Bronchial epithelial cell (primary cell): ENCODE measurements at places on chromosomes 5 and 9.

DNA sequence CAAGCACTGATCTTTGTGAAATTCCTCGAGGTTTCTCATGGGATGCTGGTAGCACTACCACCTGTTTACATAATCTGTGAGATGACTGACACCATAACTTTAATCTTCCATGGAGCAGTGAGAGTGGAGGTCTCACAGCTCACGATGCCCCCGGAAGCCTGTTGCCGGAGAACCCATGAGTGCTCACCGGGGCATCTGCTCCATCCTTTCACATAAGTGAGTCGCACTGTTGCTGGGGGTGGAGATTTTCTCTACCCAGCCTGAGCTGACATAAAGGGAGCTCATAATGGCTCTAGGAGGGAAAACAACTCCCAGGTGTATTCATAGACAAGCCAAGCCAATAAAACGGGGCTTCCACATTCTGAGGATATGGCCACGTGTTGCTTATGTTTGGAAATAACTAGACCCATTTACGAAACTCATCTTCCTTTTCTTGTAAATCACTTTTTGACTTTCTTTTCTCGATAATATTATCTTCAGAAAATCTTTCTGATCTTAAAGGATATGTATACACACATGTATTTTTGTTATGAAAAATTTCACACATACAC, 11.2 kb upstream of the GFPT2 start:
- DNase-seq: no peak

DNA sequence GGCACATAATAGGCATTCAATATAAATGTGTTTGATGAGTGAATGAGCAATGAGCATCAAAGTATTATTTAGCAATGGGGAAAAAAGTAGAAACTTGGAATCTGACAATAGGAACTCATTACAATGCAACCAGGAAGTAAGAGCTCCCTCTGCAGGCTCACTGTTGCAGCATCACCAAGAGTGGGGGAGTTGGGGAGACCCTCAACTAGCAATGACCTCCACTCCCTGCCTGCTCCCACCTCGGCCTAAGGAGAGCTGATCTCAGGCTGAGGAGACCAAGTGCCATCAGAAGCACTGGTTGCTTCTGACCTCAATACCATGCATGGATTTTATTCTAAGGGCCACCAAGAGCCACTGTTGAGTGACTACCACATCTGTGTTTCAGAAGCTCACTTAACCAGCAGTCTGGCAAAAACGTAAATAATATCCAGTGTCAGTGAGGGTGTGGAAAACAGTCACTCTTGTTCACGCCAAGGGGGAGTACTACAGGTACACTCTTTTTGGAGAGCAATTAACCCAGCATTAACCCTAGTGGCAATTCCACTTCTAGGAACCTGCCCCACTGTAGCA, 8.0 kb downstream of the VDAC1 start:
- no peak for DNase-seq

- no peak for DNase-seq
These were observed 24.7 kb downstream of the ZDHHC11B start for GRCh38 chr5:759781-760362.

- no peak for DNase-seq
These were observed 508.8 kb downstream of the SEMA5A start for GRCh38 chr5:9037048-9037447.

- no peak for DNase-seq
These were observed 125.3 kb upstream of the SAP30L start for GRCh38 chr5:154320224-154321089.

DNA sequence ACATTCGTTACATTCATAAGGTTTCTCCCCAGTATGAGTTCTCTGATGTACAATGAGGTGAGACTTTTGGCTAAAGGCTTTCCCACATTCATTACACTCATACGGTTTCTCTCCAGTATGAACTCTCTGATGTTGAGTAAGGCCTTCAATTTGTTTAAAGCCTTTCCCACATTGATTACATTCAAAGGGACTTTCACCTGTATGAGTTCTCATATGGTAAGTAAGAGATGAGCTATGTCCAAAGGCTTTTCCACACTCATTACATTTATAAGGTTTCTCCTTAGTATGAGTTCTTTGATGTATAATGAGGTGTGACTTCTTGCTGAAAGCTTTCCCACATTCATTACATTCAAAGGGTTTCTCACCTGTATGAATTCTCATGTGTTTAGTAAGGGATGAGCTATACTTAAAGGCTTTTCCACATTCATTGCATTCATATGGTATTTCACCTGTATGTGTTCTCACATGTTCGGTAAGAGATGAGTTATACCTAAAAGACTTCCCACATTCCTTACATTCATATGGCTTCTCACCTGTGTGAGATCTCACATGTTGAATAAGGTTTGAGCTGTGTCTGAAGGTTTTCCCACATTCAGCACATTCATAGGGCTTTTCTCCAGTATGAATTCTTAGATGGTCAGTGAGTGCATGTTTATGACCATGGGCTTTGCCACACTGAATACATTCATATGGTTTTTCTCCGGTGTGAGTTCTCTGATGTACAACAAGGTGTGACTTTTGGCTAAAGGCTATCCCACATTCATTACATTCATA, 13.5 kb downstream of the ZFP37 start:
- DNase-seq: no peak

GRCh38 chr5:159262472-159262858, 625 bp upstream of the UBLCP1 start:
- peak; percentile 74 for DNase-seq

GRCh38 chr5:10266839-10267238, 16.8 kb downstream of the CCT5 start:
- DNase-seq: peak; percentile 54

- DNase-seq: no peak
These were observed 4.7 kb upstream of the PSMB7 start for GRCh38 chr9:124419832-124420489.

- no peak for DNase-seq
These were observed 34.7 kb upstream of the RARS1 start for GRCh38 chr5:168451565-168451964.

DNA sequence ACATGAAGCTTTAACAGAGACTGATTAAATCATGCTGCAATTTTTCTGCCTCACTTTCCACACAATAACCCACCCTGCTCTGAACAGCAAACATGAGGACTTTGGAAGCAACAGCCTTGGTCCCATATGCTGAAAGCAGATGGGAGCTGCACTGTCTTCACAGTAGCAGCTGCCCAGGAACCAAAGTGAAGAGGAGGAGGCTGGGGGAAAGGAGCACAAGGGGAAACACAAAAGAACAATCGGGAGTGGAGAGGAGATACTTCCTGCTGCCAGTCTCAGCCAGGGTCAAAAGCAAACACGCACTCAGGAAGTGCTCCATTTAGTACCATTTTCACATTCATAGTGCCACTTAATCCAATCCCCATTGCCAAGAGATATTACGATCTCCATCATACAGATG, 183.3 kb upstream of the PUM3 start:
- no peak for DNase-seq

- no peak for DNase-seq
These were observed 39.2 kb downstream of the NADK2 start for GRCh38 chr5:36202521-36202961.

DNA sequence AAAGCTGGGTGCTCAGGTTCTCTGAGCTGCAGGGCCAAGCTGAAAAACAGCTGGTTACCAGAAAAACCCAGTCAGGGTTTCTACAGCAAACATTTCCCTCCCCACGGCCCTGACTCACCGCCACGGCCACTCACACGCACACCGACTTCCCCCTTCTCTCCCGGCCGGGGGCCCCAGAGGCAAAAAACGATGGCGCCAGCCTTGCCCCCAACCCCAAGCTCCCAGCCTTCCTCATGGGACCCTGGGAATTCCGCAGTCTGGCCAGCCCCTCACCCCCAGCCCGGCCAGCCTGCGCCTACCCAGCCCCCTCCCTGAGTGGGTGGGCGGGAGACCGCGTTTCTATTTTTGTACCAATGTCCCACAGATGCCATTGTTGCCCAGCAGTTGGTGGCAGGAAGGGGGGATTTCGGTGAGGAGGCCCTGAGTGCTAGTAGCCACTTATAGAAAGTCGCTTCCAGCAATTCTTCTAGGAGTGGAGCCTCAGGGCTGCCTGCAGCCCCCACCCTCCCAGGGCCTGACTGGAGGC, 18.4 kb downstream of the ENG start:
- no peak for DNase-seq

DNA sequence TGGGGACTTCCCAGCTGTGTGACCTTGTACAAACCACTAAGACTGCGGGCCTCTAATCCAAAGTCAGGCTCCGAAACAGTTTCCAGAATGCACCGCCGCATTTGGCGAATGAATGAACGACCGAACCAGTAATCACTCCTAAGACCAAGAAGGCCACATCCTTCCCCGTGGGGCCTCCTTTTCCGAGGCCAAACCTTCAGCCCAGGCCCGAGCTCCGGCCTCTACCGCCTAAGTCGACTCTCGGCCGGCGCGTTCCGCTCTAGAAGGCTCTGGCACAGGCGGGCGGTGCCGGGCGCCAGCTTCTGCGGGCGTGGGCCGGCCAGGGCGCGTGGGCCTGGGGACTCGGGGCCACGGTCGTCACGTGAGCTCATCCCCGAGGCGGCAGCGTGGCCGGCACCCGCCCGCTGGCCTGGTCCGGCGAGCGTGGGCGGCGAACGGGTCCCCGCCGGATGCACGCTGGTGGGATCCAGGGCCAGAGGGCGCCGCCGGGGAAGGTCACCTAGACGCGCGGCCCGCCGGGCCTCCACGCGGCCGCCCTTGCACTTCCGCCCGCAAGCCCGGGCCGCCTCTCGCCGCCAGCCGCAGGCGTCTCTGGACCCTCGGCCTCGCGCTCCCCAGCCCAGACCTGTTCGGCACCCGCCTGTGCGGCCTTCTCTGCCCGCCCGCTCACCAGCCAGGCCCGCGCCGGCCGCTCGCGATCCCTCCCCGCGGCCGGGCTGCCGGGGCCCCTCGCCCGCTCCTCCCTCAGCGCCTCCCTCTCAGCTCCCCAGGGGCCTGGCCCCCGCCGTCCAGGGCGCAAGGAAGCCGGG, 754 bp downstream of the VDAC1 start:
- no peak for DNase-seq

GRCh38 chr5:59640411-59640810, 253.1 kb downstream of the PDE4D start:
- peak; percentile 22 for DNase-seq

DNA sequence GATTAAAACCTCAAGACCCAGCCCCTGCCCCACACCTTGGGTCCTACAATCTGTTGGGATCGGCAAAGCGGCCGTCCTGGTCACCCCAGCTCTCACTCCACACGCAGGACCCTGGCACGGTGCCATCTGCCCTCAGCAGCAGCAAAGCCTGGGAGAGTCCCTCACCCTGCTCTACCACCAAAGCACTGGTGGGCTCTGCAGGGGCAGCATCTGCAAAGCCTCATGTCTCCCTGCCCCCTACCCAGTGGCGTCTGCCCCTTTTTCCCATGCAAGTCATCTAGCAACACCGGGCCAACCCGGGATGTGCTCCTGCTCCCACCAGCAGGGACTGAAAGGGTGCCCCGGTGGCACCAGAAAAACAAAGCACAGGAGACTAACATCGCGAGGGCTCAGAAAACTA, 19.6 kb upstream of the CNOT6 start:
- no peak for DNase-seq
